ENCODE measurements at places on chromosomes 1 and 21.

- DNase-seq = no peak
Measured at GRCh38 chr1:15157524-15158399, 4.2 kb downstream of the TMEM51 start.

- DNase-seq = no peak
Measured at GRCh38 chr1:91651661-91652071, 151.0 kb downstream of the CDC7 start.

GRCh38 chr1:107555578-107555977, 409.4 kb downstream of the VAV3 start:
- DNase-seq = no peak

GRCh38 chr1:86718786-86719185, 14.4 kb downstream of the SH3GLB1 start:
- no peak for DNase-seq

GRCh38 chr21:42845296-42845965, 33.9 kb downstream of the WDR4 start:
- DNase-seq = no peak

GRCh38 chr1:180842491-180843275, 70.0 kb upstream of the KIAA1614 start:
- no peak for DNase-seq

DNA sequence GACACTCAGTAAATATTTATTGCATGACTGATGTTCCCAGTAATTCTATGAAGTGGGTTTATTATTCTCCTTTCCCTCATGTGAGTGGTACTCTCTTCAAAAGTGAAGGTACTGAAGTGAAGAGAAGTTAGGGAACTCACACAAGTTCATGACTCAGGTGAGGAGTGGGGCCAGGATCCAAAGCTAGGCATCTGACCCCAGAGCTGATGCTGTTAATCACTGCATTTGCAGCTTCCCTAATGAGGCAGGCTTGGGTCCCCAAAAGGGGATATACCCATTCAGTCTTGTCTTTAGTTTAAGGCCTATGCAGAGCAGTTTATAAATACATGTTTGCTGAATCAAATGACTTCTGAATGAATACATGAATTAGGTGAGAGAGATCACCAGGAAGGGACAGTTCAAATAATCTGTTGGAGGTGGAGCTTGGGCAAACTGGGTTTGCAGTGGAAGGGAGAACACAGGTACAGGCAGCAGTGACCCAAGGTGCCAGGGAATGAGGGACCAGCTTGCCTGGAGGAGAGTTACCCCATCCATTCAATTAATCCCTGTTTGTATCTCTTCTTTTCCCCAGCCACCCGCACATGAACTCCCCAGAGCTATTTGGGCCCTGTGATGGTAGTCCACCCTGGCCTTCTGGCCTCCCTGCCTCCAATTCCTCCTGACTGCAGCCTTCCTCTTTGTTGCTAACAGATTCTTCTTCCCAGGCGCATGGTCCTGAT, 2.0 kb downstream of the CD58 start:
- no peak for DNase-seq
